ENCODE measurements at places on chromosomes 7 and 10. TPM values are rescaled to one million over a fixed set of nuclear protein-coding genes. Genes with fewer than 3 reads are reported as not detected.

The MSMB gene
- total RNA-seq: not detected

The TMUB1 gene
- total RNA-seq: 77.1 TPM

The ELOVL3 gene
- not detected for total RNA-seq

The IL2RA gene
- 124 TPM for total RNA-seq

The GTF2IRD1 gene
- total RNA-seq: 0.94 TPM

GRCh38 chr10:129320340-129320739 is 146.7 kb upstream of the MGMT start:
- DNase-seq: no peak

- no peak for DNase-seq
Observed at GRCh38 chr10:5323446-5323845, 41.3 kb upstream of the UCN3 start.

- no peak for DNase-seq
Observed at GRCh38 chr7:101858437-101859385, 41.3 kb downstream of the CUX1 start.

DNA sequence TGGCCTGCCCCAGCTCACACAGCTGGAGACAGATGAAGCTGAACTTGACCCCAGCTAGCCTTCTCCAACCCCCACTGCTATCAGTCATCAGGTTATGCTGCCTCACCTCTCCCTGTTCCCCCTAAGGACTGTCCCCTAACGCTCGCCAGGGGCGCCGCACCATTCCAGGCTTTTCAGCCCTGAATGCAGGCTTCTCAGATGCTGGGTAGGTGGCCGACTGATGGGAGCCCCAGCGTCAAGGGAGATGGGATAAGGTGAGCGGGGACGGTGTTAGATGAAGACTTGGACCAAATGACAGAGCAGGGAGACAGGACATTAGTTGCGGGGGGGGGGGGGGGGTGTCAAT is 15.8 kb upstream of the OPALIN start:
- no peak for DNase-seq

- DNase-seq: peak; percentile 22
Observed at GRCh38 chr7:142496545-142496991, 238.7 kb upstream of the PRSS58 start.

GRCh38 chr10:87657371-87657770 is 2.3 kb upstream of the PAPSS2 start:
- no peak for DNase-seq

- DNase-seq: no peak
Observed at GRCh38 chr7:105655500-105656380, 74.4 kb upstream of the EFCAB10 start.

DNA sequence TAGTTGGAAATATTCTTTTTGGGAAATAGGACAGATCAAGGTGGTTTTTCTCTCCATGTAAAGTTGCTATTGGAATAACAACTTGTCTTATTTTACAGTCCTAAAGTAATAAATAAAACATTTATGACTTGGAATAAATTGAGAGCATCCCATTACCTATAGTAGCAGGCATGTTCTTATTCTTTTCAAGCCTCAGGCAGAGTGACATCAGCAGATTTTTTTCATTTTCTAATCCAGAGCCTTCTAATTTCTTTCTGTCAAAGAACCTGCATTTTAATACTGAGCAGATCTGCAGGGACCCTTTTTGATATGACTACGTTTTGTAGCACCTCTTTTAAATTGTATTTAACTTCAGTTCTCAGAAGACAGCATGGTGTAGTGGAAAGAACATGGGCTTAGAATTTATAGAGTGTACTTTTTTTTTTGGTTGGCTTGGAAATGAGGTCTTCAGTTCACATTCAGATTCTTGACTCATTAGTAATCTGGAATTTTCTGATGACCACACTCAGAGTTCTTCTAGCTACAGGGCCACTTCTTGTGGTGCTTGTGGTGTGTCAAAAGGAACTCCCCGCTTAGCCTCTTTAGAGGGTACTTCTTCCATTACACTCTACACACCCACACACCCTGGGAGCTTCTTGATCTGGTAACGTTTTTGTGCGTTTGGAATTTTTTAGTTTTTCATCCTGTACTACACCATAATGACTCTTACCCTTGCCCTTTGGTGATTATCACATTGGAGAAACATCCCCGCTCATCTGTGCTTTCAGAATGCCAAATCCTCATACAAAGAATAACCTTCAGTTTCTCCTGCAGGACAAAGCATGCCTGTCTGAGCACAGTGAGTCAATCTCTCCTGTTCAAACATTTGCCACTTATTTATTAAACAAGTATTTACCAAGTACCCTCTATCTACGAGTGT is 34.6 kb downstream of the AGK start:
- DNase-seq: no peak

DNA sequence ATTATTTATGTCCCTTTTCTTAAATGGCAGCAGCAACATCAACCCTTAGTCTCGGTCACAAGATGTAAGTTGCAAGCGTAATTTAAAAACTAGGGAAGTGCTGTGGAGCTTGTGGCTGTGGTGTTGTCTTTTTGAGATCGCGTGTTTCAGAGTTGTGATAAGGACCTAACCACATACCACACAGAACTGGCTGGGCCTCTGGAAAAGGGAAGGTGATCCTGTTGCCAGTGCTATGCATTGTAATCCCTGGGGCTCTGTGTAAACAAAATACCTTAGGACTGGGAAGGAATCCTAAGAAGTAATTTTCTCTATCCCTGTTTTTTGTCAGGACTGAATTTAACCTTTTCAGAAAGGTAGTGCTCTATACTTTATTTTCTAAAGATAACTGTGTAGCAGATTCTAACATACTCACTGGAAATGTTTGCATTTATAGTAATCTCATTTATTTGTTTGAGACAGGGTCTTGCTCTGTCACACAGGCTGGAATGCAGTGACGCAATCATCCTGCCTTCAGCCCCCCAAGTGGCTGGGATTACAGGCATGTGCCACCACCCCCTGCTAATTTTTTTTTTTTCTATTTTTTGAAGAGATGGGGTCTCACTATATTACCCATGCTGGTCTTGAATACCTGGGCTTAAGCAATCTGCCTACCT is 60.4 kb downstream of the INPP5F start:
- no peak for DNase-seq

DNA sequence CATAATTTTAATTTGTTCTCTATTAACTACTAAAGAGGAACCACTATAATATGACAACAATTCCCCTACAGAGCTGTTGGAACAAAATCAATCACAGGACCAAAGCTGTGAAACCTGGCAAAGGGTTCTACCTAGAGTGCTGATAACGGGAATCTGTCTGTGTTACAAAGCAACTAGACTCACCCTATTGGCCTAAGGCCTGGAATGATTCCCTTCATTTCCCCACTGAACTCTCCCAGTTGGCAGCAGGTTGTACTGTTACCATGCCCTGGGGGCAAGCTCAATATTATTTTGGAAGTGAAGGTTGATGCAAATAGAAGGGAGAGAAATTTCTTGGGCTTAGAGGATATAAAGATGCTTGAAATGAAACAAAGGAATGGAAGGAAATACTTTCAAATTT is 81.8 kb downstream of the SEMA3A start:
- no peak for DNase-seq

GRCh38 chr10:128630787-128631252 is 504.6 kb upstream of the MKI67 start:
- DNase-seq: no peak

DNA sequence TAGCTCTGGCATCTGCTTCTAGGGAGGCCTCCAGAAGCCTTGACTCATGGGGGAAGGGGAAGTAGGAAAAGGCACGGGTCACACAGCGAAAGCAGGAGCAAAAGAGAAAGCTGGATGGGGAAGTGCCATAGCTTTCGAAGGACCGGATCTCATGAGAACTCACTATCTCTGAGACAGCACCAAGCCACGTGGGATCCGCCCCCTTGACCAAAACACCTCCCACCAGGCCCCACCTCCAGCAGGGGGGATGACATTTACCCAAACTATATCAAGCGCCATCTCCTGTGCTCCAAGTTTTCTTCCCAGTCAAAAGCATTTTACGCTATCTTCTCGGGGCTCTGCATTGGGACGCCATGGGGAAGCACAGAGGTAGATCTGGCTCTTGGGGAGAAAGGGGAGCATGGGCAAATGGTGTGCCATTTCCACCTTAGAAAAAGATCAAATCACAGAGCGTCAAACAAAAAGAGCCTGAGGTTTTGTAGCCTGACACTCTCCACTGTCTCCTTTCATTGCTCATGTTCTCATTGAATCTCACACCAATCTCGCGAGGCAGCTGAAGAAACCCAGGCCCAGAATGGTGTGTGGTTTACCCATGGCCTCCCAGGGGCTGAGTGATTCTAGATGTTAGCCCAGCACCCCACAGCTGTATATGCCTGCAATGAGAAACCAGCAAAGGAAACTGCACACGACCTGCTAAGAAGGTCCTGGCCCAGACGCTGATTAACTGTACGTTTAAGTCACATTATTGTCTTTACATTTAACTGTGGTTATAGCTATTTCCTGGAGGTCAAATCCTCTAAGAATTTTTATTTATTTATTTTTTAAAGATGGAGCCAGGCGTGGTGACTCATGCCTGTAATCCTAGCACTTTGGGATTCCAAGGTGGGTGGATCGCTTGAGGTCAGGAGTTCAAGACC is 8.1 kb upstream of the OLAH start:
- DNase-seq: no peak

- no peak for DNase-seq
Observed at GRCh38 chr7:32533276-32534029, 38.2 kb downstream of the AVL9 start.

DNA sequence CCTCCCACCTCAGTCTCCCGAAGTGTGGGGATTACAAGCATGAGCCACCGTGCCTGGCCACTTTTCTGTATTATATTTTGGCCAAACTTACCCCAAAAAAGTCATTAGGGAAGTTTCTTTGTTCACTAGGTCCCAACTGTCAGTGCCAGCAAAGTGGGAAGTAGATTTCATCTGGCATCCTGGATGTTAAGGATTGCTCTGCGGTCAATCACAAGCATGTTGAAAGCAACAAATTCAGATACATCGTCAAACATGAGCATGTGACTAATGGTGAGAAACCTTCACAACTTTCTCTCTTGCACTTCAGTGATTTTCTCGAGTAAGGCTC is 14.3 kb upstream of the LRRC17 start:
- DNase-seq: no peak

DNA sequence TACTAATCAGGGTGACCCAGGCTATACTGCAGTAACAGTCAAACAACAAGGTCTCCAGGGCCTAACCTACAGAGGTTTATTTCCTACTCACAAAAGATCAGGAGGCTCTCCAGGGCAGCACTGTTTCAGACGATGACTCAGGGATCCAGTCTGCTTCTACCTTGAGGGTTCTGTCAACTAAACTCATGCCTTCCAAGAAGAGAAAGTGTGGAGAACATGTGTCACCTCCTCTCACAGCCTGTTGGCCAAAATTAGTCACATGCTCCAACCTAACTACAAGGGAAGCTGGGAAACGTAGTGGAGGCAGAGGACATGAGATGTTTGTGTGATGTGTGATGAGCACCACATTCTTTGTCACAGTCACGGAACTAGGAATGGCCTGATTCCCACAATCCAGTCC is 14.7 kb upstream of the INA start:
- no peak for DNase-seq
